Activated naive CD8-positive, alpha-beta T cell treated with anti-CD3 and anti-CD28 coated beads, Interleukin-2, amount 50 U/mL, for 24 hours (primary cell): ENCODE measurements at places on chromosomes 2 and 18.

GRCh38 chr2:98058191-98058975, 28.6 kb upstream of the VWA3B start:
- no peaks in the 10 kb centered on the region for H3K36me3 ChIP-seq
- no peak overlapping the region for H3K27ac ChIP-seq
- no peaks in the 10 kb centered on the region for H3K4me1 ChIP-seq
- H3K27me3 ChIP-seq, result peaks cover 3% of the 10 kb centered on the region
- DNase-seq, result no peak

- H3K27ac ChIP-seq, result no peak overlapping the region
- no peaks in the 10 kb centered on the region for H3K4me1 ChIP-seq
- H3K4me3 ChIP-seq, result no peak overlapping the region
- no peaks in the 10 kb centered on the region for H3K27me3 ChIP-seq
Observed at GRCh38 chr2:140650825-140651224, 1480.0 kb downstream of the LRP1B start.

GRCh38 chr2:30481323-30481800, 34.3 kb downstream of the LCLAT1 start:
- H3K36me3 ChIP-seq, result peaks cover 7% of the 10 kb centered on the region
- no peak for DNase-seq
- peaks cover 26% of the 10 kb centered on the region for H3K4me1 ChIP-seq
- H3K4me3 ChIP-seq, result no peak overlapping the region

DNA sequence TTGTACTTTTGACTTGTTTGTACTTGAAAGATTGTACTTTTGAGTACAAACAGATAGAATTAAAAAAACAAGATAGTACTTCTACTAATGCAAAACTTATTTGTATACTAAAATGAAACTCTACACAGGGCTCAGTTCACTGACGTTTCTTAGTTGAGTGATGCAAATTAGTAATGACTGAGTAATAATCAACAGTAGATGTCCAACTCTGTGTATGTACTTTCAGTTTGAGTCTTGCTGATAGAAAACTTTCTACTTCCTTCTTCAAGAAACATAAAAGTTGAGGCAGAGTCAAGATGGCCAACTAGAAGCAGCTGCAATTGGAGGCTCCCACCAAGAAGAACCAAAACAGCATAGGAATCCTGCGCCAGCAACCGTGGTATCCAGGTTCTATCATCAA, 585.0 kb downstream of the NR4A2 start:
- H3K4me1 ChIP-seq, result no peaks in the 10 kb centered on the region
- no peak overlapping the region for H3K27ac ChIP-seq
- H3K4me3 ChIP-seq, result no peak overlapping the region
- H3K36me3 ChIP-seq, result no peaks in the 10 kb centered on the region
- H3K27me3 ChIP-seq, result no peaks in the 10 kb centered on the region

DNA sequence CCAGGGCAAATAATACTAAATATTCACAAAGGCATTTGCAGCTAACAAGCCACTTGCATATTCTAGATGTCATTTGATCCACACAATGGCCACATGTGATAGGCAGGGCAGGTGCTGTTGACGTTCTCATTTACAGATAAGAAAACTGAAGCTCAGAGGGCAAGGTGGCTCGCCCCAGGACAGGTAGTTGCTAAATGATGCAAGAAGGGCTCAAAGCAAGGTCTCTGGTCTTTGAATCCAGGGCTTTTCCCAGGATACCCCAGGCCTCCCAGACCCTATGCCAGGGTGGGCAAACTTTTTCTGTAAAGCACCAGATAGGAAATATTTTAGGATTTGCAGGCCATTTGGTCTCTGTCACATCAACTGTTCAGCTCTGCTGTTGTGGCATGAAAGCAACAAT, 35.1 kb downstream of the LOXHD1 start:
- no peak for DNase-seq
- no peaks in the 10 kb centered on the region for H3K36me3 ChIP-seq
- no peaks in the 10 kb centered on the region for H3K27me3 ChIP-seq
- H3K4me1 ChIP-seq, result peaks cover 34% of the 10 kb centered on the region
- H3K27ac ChIP-seq, result no peak overlapping the region

DNA sequence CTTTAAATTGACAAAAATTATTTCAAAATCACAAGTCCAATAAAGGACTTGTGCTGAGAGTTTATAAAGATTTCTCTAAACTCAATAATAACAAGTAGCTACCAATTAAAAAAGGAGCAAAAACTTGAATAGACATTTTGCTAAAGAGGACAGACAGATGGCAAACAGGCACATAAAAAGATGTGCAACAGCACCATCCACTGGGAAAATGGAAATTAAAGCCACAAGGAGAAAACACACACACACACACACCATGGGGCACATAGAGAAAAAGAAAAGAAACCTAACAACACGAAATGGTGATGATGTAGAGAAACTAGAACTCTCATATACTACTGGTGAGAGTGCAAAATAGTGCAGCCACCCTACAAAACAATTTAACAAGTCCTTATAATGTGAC, 12.6 kb upstream of the SLC9A4 start:
- H3K4me3 ChIP-seq, result no peak overlapping the region
- no peak overlapping the region for H3K27ac ChIP-seq
- peaks cover 2% of the 10 kb centered on the region for H3K36me3 ChIP-seq
- H3K27me3 ChIP-seq, result peaks cover 13% of the 10 kb centered on the region
- DNase-seq, result no peak

GRCh38 chr2:223855426-223855825, 18.0 kb upstream of the AP1S3 start:
- no peak overlapping the region for H3K4me3 ChIP-seq
- no peaks in the 10 kb centered on the region for H3K27me3 ChIP-seq
- peaks cover 7% of the 10 kb centered on the region for H3K36me3 ChIP-seq
- no peak overlapping the region for H3K27ac ChIP-seq
- no peak for DNase-seq
